ENCODE measurements at places on chromosomes 2 and 18. TPM values are rescaled to one million over a fixed set of nuclear protein-coding genes. Genes with fewer than 3 reads are reported as not detected.

Gene NETO1
- total RNA-seq: not detected

Gene STARD6
- not detected for total RNA-seq

Gene CRYGC
- not detected for total RNA-seq

Gene ZNF804A
- total RNA-seq: 0.16 TPM

Gene TUBB8B
- not detected for total RNA-seq

Gene PTH2R
- total RNA-seq: not detected

Data from bladder microvascular endothelial cell (primary cell).